Fibroblast of mammary gland (primary cell): ENCODE measurements at places on chromosomes 1 and 21.
A peak's percentile ranks its signal among the peaks of the same experiment; 100 is the strongest.

DNA sequence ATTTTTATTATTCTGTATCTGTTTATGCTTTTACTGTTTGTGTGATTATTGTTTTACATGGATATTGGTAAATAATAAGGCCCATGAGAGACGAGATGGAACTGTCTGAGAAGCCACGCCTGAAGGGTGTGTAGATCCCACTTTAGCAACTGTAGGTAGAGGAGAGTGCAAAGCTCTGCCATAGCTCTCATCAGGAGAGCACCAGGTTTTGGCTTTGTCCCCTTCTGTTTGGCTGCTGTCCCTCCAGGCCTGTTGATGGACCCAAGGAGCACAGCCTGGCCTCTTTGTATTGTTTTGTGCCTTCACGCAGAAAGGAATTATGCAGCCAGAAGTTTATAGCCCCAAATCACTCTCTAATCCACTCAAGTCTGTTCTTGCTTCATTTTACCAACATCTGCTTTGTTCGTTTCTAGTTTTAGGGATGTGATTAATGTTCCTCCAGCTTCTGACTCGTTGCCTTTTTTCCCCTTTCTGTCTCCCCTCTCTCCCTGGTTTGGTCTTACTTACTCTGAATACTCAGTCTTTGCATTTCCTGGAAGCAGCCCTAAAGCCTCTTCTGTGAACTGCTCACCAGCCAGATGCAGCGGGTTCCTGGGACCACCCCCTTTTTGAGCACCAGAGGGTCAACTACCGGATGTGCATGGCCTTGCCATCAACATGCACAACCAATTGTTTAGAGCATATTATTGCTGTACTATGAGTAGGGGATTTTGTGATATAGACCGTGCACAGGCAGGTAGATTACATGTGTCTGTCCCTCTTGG, 127.3 kb downstream of the HHAT start:
- DNase-seq = no peak

- DNase-seq = peak; percentile 98
Observed at GRCh38 chr1:159779403-159779851, 1.3 kb upstream of the DUSP23 start.

- DNase-seq = peak; percentile 83
Observed at GRCh38 chr1:40948741-40949443, 30.6 kb upstream of the CTPS1 start.

DNA sequence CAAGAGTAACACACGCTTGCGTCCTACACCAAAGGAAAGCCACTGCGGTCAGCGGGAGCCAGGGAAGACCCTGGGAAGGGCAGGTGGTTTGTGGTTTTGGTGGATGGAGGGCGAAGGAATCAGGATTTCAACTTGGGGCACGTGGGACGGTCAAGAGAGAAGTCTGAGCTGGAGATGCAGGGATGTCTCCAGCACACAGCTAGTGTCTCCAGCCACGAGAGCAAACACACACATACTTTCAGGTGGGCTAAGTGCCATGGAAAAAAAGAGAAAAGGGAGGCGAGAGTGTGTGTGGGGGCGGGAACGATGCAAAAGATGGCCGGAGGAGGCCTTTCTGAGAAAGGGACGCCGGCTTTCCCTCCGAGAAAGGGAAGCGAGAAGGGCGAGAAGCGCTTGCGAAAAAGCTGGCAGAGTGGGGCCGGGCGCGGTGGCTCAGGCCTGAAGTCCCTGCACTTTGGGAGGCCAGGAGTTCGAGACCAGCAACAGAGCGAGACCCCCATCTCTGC, 1.4 kb upstream of the SRRM1 start:
- DNase-seq = peak; percentile 41

- DNase-seq = no peak
Observed at GRCh38 chr1:233512538-233512937, 101.4 kb upstream of the KCNK1 start.

- no peak for DNase-seq
Observed at GRCh38 chr21:41800425-41801320, 33.8 kb upstream of the RIPK4 start.

DNA sequence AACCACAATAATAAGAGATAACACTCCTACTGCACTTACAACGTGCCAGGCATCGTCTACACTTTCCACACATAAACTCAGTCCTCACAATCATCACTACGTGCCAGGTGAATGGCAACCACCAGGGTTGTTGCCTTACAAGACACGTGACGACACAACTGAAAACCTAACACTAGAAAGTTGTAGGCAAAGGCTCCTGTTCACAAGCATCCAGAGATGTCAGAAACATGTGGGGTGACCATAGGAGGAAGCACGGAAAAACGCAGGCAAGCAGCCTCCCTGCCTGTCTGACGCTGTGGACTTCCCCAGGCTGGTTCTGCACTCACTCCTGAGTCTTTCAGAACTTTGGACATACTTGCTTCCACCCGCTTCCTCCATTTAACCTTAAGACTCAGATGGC, 7.0 kb downstream of the CAPZB start:
- DNase-seq = no peak

DNA sequence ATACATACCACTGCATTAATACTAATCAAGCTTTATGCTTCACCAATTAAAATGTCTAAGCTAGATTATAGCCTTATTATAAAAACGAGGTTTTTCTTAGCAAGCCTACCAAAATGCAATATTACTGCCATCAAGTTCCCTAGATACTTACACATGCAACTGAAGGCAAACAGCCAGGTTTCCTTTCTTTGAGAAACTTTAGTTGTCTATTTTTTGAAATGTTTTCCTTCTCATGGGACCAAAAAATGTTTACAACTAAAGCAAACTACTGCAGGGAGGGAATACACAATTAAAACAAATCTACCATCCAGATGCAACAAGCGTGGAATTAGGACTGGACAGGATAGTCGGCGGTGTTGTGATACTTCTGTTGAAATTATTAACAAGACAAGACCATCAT, 1.3 kb downstream of the ZNF644 start:
- peak; percentile 14 for DNase-seq

DNA sequence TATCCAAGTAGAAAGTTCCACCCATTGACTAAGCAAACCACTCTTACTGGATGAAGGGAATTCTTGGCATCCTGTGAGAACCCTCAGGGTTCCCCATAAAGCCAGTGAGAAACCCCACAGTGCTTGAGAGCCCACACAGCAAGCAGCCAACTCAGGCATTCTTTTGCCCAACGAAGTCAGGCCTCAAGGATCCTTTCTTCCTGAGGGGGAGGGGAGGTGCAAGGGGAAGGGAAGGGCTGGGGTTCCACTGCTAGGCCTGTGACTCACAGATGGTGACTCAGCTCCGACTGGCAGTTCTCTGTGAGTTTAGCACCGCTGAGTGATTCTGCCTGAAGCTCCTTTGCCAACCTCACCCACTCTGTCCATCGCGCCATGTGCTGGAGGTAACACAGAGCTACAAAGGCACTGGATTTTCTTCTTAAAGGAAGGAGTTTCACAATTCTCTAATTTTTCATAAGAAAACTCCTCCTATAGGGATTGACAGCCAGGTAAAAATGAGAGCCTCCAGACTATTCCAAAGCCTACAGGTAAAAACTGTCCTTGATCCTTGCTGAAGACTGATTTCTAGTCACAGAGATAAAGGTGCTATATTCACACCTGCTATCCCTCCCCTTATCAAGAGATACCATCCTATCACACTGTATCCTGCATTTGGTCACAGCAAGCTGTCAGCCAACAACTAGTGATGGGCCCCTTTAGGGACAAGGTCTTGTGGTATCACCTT, 4.8 kb downstream of the ENO1 start:
- peak; percentile 99 for DNase-seq

- DNase-seq = no peak
Observed at GRCh38 chr1:111615870-111616715, 3.5 kb upstream of the RAP1A start.

DNA sequence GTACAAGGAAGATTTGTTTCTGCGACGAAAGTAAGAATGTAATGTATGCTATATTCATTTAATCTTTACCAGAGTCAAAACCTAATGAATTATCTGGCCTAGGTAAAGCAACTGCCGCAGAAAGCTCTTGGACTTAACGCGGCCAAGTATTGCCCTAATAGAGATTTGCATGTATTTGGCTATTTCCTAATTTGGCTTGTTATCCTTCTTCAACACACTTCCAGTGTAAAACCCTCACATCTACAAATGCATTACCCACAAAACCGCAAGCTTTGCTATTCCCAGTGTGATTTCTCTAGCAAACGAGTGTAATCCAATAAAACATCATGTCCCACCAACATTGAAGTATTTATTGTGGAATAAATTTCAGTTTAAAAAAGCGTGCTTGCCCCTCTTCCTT, 123.8 kb upstream of the LMO4 start:
- no peak for DNase-seq

DNA sequence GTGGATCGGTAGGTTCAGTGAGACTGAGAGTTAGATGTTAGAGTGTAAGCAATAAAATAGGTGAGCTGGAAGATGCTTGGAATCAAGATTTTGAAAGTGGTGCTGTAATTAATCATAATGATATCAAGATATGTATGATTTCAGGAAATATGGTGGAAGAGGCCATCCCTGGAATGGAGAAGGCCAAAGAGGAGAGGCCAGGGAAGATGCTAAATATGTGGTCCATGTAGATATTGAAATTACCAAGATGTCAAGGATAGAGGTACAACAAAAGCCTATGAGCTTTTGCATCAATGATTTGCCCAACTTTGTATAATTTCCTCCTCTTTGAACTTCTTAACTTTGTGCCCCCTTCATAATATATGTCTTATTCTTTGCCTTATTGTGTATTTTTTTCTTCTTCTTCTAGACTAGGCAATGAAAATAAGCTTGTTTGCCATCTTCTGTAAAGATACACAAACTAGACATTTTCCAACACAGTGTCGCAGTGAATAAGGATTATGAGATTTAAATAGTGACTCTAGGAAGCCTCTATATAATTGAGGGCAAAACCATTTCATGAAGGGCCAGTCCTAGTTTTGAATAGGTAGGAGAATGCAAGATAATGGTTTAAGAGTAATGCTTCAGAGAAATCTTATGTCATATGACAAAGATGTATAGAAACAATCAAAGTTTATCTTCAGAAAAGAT, 8.9 kb downstream of the PTGS2 start:
- DNase-seq = no peak

- no peak for DNase-seq
Observed at GRCh38 chr1:52454127-52454526, 49.7 kb downstream of the PRPF38A start.
